Myocyte (in vitro differentiated cells): ENCODE measurements at places on chromosomes 2 and 18. TPM values are rescaled to one million over a fixed set of nuclear protein-coding genes. Genes with fewer than 3 reads are reported as not detected.

Gene PRKAG3
- total RNA-seq = 49.9 and 65.9 TPM in 2 replicates

Gene MFF
- 82.2 and 103 TPM in 2 replicates for total RNA-seq

Gene NEU2
- total RNA-seq = not detected in 2 replicates

Gene FRZB
- 0.99 and 1.7 TPM in 2 replicates for total RNA-seq

Gene NAT8
- total RNA-seq = not detected in 2 replicates

Gene CFAP210
- total RNA-seq = not detected in 2 replicates

Gene EFEMP1
- 5.1 and 12.7 TPM in 2 replicates for total RNA-seq

Gene MEMO1
- 50.0 and 58.9 TPM in 2 replicates for total RNA-seq

Gene FOXD4L1
- 0.26 and 0.43 TPM in 2 replicates for total RNA-seq

Gene CRACDL
- total RNA-seq = 0.11 and 0.26 TPM in 2 replicates

Gene IL1RL2
- 0.11 TPM in 1 of 2 replicates, not detected in the other for total RNA-seq
